ENCODE measurements at places on chromosomes 5 and 9.

GRCh38 chr5:134877159-134877558 lies 3.0 kb downstream of the TXNDC15 start:
- no peak for DNase-seq

GRCh38 chr5:61801174-61801573 lies 469.1 kb downstream of the ZSWIM6 start:
- DNase-seq, result no peak

- no peak for DNase-seq
Measured at GRCh38 chr5:69136293-69136692, 30.7 kb upstream of the CCNB1 start.

GRCh38 chr9:129109537-129109903 lies 1.1 kb downstream of the CRAT start:
- no peak for DNase-seq

DNA sequence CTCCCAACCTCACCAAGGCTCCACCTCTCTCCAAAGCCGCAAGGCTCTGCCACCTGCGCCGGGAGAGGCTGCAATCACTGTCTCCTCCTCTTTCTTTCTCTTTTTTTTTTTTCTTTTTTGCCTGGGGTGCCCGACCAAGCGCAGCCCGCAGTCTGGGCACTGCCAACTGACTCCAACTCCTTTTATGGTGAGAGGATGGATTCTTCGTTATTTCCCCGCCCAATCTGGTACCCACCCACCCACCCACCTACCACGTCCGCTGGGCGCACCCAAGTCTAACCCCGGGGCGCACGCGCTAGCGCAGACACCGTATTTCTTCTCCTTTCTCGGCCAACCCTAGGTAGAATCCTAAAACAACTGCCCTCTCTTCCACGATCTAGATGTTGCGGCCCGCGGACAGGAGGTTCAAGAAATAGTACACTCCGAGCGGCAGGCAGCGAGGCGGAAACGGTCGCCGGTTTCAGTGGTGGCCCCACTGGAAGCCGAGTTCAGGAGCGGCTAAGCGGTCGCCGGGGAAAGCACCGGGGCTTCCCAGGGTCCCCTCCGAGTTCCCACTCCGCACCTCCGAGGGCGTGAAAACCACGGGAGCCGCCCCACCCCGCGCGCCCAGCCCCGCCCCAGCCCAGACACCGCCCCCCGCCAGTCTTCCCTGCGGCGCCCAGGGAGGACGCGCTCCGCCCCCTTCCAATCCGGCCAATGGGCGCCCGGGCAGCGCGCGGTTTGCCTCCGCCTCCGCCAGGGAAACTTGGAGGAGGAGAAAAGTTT lies 385 bp upstream of the PTGER4 start:
- DNase-seq, result peak; percentile 96

- DNase-seq, result no peak
Measured at GRCh38 chr5:10360686-10361085, 7.2 kb downstream of the MARCHF6 start.

- DNase-seq, result no peak
Measured at GRCh38 chr9:100498592-100498991, 25.6 kb downstream of the TMEFF1 start.

DNA sequence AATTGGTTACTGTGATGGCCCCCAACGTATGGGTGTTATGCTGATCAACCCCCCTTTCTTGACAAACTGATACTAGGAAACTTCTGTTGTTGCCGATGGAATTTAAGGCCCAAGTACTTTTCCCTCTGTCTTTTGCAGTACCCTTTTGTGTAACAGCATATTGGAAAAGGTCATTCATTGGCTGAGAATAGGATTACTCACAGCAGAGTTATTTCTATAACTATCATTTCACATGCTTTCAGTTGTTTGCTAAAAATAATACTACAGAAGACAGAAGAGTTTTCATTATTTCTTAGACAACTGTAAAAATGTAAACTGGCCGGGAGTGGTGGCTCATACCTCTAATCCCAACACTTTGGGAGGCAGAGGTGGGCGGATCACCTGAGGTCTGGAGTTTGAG lies 329.5 kb downstream of the KIAA0825 start:
- DNase-seq, result peak; percentile 29

DNA sequence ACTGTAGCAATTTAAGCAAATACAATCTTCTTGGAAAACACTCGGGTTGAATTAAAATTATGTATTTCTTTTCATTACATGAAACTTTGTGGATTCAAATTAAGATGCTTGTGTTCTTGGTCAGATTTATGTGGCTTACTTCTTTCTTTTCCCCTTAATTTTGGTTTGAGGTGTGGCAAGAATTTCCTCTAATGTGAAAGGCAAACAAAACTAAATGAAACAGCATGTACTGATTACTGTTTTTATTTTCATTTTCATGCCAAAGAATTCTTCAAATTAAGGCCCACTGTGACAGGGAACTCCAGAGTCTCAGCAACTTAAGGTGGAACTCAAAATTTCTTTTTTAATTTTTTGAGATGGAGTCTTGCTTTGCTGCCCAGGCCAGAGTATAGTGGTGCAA lies at the start of gene OMD:
TSS of gene OMD (minus strand) at position 132 of the 400 bp plus-strand sequence. CDS start 6,913 bp downstream, outside the sequence.
- DNase-seq, result no peak

GRCh38 chr9:4887556-4887955 lies 94.8 kb downstream of the RCL1 start:
- DNase-seq, result peak; percentile 20

GRCh38 chr5:79561525-79561893 lies 47.6 kb upstream of the HOMER1 start:
- no peak for DNase-seq
